ENCODE measurements at places on chromosomes 1 and 21.
A peak's percentile ranks its signal among the peaks of the same experiment; 100 is the strongest.

DNA sequence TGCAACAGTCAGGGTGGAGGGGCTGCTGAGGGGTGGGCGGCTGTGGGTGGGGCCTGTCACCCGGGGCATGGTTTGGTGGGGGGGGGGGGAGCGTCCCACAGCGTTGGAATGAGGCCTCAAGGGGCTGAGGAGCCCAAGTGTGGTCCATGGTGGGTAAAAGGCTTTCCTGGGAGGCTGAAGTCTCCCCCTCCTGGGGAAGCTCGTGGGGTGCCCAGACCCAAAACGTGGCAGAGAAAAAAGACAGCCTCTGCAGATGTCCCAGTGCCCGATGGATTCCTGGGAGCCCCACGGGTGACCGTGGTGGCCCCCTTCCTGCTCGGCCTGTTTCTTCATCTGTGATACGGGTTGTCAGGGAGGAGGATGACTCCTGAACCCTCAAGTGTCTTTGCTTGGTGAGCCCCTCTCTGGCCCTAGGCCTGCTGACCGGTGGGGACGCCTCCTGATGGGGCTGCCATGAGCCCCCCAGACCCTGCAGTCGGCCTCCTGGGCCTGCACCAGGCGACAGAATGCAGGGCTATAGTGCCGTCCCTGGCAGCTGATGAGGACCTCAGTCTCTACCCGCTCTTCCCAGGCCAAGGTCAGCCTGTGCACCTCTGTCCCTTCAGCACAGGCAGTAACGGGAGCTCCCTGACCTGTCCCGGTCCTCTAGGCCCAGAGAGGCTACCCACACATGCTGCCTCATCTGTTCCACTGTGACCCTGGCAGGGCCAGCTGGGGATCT is 1.1 kb downstream of the OBSCN start:
- no peak for DNase-seq
- no peaks in the 10 kb centered on the region for H3K4me1 ChIP-seq
- H3K4me3 ChIP-seq = no peak overlapping the region
- no peaks in the 10 kb centered on the region for H3K27me3 ChIP-seq
- H3K36me3 ChIP-seq = no peaks in the 10 kb centered on the region
- no peak overlapping the region for H3K27ac ChIP-seq

DNA sequence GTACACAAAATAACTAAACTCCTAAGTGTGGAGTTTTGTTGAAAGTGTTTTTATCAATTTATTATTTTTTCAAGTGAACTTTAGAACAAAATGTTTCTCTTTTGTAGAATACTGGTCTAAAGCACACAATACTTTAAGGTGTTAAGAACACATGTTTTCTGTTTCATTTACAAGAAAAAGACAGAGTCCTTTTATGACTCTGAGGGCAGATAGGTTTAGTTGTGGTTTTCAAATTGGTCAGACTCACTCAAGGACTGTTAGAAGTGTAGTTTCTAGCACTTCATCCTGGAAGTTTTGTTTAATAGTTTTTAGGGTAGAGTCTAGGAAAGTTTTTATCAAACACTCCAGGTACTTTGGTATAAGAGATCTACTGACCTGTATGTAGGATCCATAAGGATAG is 376.5 kb downstream of the LRRIQ3 start:
- H3K27me3 ChIP-seq = no peaks in the 10 kb centered on the region
- H3K4me1 ChIP-seq = no peaks in the 10 kb centered on the region
- no peak overlapping the region for H3K4me3 ChIP-seq
- H3K36me3 ChIP-seq = no peaks in the 10 kb centered on the region
- DNase-seq = no peak

- H3K4me1 ChIP-seq = no peaks in the 10 kb centered on the region
- DNase-seq = no peak
- H3K27me3 ChIP-seq = no peaks in the 10 kb centered on the region
- no peak overlapping the region for H3K4me3 ChIP-seq
- no peak overlapping the region for H3K27ac ChIP-seq
- H3K36me3 ChIP-seq = peaks cover 44% of the 10 kb centered on the region
These were observed 67.7 kb upstream of the MPC2 start for GRCh38 chr1:168004531-168004930.

DNA sequence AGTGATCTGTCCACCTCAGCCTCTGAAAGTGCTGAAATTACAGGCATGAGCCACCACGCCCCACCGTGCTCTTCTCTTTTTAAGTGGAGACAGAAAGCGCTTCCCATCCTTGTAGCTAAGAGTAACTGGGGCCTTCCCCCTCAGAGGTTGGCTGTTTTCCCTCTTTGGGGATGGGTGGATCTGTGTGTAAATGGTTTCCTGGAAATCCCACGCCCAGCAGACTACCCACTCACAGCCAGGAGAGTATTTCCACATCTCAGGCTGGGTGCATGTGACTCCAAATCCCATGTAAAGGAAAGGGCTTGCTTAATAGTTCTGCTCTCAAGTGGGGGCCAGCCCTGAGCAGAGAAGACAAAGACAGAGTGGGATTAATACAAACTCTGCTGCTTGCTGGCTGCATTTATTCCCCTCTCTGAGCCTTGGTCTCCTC is 19.6 kb upstream of the TCEA3 start:
- peak; percentile 94 for DNase-seq
- H3K27me3 ChIP-seq = no peaks in the 10 kb centered on the region
- peak overlapping the region; percentile 68 for H3K27ac ChIP-seq
- H3K4me1 ChIP-seq = peaks cover 14% of the 10 kb centered on the region
- no peaks in the 10 kb centered on the region for H3K36me3 ChIP-seq

DNA sequence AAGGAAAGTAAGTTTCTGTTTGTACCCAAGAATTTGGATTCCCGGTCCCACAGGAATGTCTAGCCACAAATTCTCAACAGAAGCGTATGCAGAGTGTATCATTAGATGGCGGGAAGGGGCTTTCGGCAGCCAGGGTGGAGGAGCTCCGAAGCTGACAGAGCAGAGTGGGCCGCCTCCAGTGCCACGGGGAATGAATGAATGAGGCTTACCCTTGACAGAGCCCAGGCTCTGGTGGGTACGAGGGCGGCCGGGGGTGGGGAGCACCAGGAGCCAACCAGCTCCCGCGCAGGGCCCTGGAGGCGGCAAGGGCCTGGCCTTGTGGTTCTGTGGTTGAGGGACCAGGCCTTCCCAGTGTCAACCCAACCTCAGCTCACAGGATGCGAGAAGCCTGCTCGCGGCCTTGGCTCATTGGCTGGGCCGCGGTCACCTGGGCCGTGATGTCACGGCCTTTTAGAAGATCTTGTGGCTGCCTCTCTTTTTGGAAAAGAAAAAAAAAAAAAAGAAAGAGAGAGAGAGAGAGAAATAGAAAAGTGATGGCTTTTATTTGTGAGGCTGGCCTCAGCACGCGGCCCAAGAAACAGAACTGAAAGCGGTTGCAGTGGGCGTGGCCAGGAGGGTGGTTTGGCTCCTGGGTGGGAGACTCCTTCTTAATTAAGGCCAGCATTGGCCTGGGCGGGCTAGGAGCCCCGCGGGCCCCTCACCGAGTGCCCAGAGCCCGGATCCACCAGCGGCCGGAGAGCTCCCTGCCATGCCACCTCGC is 34.9 kb upstream of the RUNX3 start:
- H3K36me3 ChIP-seq = no peaks in the 10 kb centered on the region
- DNase-seq = no peak
- H3K4me1 ChIP-seq = 0 out of 2 replicates have a peak, but pooled peaks cover under 1% of the 10 kb centered on the region
- no peak overlapping the region for H3K27ac ChIP-seq
